Right atrium auricular region (tissue), 2 donors: ENCODE measurements at places on chromosomes 16 and 17. TPM values are rescaled to one million over a fixed set of nuclear protein-coding genes. Genes with fewer than 3 reads are reported as not detected.

DNA sequence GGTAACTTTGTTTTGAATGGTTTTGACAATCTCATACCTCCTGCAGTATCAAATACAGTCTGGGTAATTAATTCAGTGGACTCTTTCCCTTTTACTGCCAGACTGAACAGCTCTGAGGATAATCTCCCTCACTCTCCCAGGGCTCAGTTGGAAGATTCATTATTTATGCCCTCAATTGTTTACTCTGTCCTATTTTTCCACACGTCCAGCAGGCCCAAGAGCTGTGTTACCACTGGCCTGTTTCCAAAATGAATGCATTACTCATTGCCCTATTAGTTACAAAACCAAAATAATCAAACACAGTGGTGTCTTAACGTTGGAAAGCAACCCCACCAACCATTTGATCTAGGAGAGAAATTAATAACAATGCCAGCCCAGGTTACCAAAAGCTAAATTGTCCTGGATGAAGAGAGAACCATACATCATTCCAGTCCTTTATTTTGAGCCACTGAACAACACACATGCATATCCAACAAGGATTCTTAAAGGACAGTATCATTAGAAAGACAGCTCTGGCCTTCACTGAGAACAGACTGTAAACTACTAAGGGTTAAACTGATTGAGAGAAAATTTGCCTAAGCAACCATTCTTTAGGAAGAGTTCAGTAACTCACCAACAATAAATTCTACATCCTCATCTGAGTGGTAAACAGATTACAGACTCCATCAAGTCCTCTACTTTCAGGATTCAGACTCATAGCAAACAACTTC, 34.5 kb downstream of the FAM222B start:
- DNase-seq: no peak

- no peak for DNase-seq
Observed at GRCh38 chr17:67218385-67218950, 26.5 kb downstream of the HELZ start.

DNA sequence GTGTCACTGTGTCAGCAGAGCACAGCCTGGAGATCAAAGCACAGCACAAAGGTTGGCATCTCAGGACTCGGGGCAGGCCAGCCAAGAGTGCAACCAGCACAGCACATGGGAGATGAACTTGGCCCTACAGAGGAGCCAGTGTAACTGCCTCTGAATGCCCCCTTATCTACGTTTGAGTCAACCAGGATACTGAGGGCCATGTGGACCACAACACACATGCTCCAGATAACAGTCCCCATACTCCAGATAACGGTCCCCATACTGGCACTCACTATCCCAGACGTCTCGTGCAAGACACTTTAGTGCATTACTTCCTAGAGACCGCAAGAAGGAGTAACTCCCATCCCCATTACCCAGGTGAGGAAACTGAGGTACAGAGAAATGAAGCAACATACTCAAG, 88.2 kb downstream of the XYLT1 start:
- DNase-seq: no peak

GRCh38 chr16:79593754-79594153, 6.8 kb downstream of the MAF start:
- peak; percentile 23 for DNase-seq

CLDN9 gene
- 0.39 TPM for total RNA-seq

CCDC78 gene
- 0.43 TPM for total RNA-seq

SSTR5 gene
- total RNA-seq: 14.1 TPM

G6PC1 gene
- total RNA-seq: not detected

DNA sequence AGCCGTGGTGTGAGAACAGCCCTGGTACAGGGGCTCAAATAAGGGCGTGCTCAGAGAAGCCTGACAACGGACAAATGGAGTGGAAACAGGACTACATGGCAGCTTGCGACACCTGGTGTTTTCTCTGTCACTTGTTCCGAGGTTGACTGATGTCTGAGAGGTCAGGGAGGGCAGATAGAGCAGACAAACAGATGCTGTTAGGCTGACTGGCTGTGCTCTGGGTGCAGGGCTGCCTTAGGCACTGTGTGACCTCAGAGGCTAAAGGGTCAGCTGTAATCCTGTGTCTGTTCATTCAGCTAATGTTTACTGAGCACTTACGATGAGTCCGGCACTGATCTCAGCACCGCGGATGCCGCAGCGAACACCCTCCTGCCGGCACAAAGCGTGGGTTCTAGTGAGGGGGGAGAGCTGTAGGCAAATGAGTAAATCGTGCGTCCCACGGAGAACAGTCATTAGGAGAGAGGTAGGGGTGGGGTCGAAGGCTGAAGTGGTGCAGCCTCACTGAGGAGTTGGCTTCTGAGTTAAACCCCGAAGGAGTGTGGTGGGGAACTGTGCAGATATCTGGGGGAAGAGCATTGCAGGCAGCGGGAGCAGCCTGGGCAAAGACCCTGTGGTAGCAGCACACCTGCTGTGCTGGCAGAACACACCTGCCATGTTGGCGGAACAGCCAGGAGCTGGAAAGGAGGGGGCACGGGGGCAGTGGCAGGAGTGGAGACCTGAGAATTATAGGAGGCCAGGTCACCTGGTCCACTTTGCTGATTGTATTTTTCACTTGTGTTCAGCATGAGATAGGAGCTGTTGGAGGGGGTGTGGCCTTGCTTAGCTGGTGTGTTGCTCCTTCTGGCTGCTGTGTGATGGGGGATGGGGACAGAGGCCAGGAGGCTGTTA, 35.0 kb downstream of the GPT2 start:
- DNase-seq: no peak
